Activated naive CD8-positive, alpha-beta T cell treated with anti-CD3 and anti-CD28 coated beads, Interleukin-2, amount 50 U/mL, for 16 hours (primary cell): ENCODE measurements at places on chromosomes 7 and 10.

- DNase-seq, result no peak
Measured at GRCh38 chr7:31962246-31962645, 108.0 kb downstream of the PDE1C start.

DNA sequence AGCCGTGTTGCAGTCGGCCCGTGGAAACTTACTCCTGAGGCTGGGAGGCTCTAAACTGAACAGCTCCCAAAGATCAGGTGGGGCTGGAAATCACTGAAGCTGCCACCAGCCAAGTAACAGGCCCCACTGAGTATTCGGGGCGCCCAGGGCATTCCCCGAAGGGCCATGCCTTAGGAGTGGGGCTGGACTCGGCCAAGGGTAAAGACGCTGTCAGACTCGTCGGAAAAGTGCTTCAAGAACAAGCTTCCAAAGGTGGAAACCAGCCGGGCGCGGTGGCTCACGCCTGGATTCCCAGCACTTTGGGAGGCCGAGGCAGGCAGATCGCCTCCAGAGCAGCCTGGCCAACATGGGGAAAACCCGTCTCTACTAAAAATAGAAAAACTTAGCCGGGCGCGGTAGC lies 102.8 kb downstream of the GALNT11 start:
- DNase-seq, result no peak

GRCh38 chr10:15200626-15201025 lies 32.1 kb upstream of the NMT2 start:
- DNase-seq, result no peak

GRCh38 chr10:16653224-16653623 lies 131.5 kb upstream of the C1QL3 start:
- no peak for DNase-seq

DNA sequence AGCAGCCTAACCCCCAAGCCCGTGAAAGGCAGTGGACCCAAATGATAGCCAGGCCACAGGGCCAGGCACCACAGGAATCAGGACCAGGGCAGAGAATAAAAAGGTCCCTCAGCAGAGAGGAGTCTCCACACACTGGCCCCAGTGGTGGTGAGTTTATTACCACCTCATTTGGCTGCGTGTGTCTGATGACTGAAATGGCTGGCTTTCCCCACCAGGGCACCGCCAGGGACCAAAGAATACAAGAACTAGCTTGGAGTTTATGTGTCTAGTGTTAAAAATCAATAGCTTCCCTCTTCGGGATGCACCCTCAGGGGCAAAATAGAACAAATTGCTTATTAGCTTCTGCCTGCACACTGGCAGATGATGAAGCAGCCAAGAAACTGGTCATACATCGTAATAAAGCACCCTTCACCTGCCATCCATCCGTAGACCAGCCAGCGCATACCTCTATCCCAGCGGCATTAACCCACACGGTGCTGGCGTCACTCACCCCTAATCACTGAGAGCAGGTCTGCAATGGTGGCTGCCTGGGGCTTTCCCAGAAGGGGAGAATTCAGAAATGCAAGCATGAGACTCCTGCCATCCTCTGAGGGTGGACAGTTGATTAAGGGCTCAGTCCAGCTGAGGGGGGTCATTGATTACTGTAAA lies 223.7 kb upstream of the ZMIZ1 start:
- DNase-seq, result no peak

DNA sequence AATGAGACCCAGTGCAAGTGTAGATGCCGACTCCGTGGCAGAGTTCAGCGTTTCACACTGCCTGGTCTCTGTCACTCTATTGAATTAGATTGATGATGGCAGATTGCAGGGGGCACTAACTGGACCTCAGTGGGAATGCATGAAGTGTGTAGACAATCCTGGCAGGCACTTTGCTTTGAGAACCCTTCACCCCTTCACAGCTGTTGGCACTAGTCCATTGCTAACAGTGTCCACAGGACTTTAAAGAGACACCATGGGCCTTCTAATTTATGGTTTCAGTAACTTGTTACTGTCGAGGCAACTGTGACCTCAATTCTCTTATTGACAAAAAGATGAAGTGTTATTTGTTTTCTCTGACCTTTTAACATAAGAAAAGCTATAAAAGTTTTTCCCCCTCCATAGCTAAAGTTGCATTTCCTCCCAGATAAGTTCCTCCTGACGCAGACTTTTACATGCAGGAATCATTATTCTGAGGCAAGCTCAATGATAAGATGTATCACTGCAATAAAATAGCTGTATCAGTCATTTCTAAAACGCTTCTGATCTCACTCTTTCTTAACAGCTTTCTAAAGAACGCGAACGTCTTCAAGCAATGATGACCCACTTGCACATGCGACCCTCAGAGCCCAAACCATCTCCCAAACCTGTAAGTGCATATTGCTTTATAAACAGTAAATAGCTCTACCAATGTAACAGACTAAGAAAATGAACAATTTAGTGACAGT lies 238.9 kb downstream of the FOXP2 start:
- no peak for DNase-seq

GRCh38 chr7:143407287-143408251 lies 1.1 kb downstream of the EPHA1 start:
- no peak for DNase-seq

DNA sequence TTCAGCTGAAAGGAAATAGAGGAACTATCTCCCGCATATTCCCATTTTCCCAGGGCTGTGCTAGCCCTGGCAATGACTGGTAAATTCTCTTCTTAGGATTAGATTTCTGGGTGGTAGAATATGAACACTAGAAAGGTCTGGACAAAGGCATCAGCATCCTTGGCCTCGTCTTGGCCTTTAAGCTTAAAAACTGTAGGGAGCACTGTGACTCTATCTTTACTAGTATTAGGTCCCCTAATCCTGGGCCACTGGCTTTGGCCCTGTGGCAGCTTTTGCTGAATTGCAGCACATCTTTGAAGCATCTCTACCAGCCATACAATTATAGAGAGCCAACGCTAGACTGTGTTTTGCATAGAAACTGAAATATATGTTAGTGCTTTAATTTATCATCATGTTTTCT lies 41.5 kb upstream of the EBLN1 start:
- DNase-seq, result no peak

DNA sequence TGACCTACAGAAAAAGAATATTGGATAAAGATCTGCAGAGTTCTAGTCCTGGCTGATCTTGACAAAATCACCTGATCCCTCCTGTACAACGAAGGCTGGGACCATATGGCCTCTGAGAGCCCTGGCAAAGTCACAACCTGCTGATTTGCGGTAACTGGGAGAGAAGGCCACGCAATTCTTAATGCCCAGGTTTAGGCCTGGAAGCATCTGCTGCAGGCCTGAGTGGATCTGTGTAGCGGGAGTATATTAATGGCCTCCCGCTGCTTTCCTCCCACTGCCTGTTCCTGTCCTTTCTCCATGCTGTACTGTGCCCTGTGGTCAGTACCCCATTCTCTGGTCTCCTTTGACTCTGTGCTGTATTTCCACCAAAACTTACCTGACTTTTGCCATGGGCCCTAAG lies 24.2 kb downstream of the AKR1B1 start:
- DNase-seq, result no peak

- no peak for DNase-seq
Measured at GRCh38 chr10:29064680-29065079, 224.2 kb upstream of the LYZL1 start.

DNA sequence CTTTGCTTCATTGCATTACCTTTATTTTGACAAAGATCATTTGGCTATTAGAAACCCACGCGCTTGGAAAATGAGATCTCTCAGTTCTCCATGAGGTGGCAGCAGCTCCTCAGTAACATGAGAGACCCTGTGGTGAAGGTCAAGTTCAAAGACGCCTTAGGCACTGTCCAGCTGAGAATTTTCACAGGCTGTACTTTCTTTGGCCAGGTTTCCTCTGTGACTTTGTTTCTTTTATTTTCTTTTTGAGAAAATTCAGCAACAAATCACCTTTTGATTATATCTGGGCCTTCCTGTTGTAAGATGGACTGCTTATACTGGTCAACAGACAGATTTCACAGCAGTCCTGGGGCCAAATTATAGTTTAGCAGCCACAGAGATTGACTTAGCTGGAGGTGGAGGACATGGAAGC lies 54.5 kb downstream of the RAB18 start:
- DNase-seq, result no peak

DNA sequence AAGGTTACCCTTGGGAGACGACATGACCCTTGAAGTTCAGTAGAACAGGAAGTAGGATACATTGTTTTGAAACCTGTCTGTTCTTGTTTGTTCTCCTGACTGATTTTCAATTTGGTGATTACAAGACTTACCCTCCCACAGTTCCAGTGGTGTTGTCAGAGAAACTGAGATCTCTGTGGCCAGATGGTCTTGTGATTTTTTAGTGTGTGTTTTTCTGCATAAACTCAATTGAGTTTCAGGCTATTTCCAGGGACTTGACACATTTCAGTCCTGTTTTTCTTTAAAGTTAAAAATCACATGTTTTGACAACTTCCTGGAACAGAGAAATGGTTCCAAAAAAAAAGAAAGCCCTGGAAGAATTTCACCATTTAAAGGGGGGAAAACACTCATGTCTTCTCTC lies 22.3 kb downstream of the PIK3CG start:
- no peak for DNase-seq
